ENCODE measurements at places on chromosomes 1 and 21.

GRCh38 chr1:21911205-21912001 is 25.7 kb downstream of the HSPG2 start:
- DNase-seq = no peak

DNA sequence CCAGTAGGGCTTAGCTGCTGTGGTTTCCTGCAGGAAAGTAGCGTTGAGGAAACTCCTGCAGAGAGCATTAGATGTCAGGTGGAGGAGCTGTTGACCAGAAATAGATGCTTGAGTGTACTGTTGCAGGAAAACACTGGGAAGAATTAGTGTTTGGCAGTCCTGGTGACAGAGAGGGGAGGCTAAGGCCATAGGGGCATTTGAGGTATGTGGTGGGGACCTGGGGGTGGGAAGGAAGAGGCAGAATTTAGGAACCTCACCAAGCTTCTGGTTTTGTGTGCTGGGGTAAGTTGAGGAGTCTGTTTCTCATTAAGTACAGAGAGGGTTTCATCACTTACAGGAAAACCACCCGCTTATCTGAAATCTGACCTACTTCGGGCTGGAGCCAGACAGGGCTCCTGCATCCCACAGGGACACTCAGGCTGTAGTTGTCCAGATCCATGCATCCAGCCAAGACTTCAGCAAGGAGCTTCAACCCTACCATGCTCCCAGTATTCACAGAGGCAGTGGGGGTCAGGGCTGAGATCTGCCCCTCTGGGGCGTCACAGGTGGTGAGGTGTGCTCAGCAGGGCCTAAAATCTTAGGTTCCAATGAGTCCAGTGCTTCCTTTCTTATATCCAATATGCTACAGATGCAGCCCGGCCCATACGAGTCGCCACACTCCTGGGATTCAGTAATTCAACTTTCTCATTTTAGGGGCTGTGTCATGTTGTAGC is 15.1 kb downstream of the SH2D2A start:
- no peak for DNase-seq

DNA sequence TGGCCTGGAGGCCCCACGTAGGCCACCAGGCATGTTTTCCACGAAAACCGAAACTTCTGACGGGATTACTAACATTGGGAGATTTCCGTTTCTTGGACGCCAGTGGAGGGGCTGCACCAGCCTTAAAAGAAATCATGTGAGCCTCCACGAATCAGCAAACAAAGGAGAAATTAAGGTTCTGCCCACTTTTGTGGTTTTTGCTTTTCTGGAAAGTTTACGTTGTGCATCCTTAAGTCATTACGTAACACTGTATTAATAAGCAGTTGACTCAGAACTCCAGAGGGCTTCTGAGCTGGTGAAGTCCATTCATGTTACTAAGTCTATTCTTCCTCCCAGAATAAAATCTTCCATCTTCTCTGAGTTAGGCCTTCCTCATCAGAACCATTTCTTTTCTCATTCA is 168.5 kb downstream of the PSMG1 start:
- no peak for DNase-seq

DNA sequence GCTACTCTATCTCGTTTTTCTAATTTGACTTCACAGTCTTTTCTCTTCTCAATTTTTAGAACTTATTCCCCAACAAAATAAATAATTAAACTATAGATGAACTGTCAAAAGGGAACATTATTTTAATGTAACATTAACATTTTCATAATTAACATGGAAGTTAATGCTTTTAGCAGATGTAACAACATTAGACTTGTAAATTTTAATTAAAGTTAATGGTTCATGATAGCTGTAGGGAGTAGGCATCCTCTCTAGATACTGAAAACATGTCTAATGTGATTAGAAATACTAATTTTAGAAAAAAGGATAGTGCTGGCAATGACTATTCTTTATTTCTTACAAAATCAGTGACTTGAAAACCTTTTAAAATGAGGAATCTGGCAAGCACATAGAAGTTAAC is 32.1 kb upstream of the NEK7 start:
- no peak for DNase-seq

DNA sequence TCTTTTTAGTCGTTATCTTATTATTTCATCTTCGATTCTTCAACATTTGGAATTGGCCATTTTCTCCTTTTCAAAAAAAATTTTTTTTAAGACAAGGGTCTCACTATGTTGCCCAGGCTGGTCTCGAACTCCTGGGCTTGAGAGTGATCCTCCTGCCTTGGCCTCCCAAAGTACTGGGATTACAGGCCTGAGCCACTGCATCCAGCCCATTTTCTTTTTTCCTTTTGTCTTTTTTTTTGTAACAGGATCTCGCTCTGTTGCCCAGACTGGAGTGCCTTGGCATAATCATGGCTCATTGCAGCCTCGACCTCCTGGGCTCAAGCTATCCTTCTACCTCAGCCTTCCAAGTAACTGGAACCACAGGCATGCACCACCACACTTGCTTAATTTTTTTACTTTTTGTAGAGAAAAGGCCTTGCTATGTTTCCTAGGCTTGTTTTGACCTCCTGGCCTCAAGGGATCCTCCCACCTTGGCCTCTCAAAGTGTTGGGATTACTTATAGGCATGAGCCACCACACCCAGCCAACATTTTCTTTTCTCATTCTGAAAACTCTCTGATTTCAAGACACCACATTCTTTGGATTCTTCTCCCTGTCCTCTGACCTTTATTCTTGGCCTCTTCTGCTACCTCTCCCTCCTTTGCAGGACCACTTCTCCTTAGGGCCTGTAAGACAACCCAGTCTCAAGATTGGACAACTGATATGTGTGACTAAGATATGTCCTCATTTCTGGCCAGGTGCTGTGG is 6.0 kb upstream of the MAP1LC3C start:
- DNase-seq = no peak

GRCh38 chr1:228697207-228698016 is 37.9 kb upstream of the RHOU start:
- no peak for DNase-seq

DNA sequence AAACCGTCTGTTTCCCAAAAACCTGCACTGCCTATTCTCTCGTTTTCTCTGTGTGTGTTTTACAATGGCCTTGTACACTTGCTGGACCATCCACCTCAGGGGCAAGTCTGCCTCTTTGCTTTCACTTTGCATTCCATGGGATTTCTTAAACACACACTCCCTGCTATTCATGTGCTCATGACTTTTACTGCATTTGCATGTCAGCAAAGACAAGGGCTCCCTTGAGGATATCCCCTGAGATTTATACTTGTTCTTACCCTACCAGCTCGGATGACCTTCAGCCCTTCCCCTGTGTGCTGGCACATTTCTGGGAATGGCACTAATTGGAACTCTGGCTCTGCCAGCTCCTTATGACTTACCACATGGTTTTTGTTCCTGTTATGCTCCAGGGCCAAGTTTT is 386.9 kb downstream of the AMY1C start:
- DNase-seq = no peak

GRCh38 chr1:199182186-199182843 is 543.5 kb downstream of the PTPRC start:
- no peak for DNase-seq

DNA sequence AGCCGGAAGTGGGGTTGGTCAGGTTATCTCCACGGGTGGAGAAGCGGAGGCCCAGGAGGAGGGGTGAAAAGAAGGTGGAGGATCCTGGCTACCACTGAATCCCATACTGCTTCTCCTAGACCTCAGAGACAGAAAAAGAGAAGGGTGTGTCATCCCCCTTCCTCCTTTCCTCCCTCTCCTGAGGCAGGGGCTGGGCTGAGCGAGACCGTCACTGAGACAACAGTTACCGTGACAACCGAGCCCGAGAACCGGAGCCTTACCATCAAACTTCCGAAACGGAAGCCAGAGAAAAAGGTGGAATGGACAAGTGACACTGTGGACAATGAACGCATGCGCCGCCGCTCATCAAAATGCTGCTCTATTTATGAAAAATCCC is 42.1 kb upstream of the NBPF3 start:
- peak; percentile 63 for DNase-seq

GRCh38 chr1:96771847-96772246 is 50.3 kb downstream of the PTBP2 start:
- no peak for DNase-seq

GRCh38 chr1:108719656-108720435 is 7.1 kb downstream of the FNDC7 start:
- no peak for DNase-seq

DNA sequence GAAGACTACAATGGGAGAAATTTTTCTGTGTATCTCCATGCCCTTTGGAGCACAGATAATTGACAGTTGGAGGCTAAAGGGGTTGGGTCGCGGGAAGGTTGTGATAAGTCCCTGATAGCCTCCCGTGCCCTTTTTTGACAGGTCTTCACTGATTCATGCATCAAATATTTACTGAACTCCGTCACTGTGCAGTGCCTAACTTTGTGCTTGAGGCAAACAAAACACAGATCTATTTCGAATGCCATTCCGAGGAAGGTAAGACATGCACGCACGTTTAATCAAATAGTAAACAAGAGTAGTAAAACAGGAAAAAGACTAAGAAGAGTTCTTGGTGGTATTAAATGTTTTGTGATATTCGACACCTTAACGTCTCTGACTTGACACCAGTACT is 494 bp upstream of the PIP5K1A start:
- DNase-seq = no peak

DNA sequence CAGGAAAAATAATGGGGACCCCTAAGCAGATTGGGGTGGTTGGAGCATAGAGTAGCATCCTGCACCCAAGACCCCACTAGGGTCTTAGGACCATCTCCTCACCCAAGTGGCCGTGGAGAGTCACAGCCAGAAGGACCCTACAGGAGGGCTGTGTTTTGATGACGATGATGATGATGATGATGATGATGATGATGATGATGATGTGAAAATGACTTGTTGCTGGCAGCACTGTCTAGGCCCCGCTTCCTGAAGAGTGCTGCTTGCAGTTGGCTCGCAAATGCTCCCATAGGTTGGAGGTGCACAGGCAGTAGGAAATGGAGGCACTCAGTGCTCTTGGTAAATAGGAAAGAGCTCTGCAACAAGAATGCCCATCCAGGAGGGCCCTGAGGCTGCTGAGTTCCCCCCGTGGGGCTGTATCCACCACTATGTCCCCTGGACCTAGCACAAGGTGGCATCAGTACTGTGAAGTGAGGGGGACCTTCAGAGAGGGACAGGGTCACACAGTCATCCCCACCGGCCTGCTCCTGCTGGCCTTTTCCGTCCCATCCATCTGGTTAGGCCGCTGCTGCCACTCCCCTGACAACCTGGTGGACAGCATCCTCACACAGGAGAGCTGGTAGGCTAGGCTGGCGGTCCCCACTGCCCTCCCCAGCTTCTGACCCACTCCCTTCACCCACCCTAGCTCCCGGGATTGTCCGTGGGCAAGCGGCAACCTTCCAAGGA is 139.6 kb downstream of the FOXD2 start:
- DNase-seq = no peak

GRCh38 chr1:116254776-116255175 is 118.3 kb upstream of the ATP1A1 start:
- no peak for DNase-seq

- no peak for DNase-seq
Observed at GRCh38 chr21:36034211-36034913, 26.0 kb downstream of the SETD4 start.

DNA sequence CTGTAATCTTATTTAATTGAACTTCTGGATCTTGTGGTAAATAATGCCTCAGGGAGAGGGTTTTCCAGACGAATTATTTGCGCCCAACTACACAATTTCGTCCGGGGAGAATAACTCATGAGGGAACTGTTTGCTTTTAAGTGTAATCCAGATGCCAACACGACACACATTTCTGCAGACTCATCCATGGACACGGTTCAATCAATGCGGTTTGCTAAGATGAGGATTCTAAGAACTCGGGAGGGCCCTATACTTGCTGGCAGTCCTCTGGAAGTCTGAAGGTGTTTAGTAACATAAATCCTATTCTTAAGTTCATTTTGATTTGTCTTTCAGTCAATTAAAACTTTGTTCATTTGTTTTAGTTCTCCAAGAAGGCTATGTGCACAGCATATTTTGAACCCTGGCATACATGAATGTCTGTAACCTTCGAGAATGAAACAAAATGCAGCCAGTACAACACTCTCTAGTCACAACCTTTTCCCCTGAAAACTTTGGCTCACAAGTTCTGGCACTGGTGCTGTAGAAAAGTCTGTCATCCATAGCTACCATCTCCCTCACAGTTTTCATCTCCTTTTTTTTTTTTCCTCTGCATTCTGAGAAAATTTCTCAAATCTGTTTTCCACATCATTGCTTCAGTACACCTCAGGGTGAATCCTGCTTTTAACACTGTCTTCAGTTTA is 38.8 kb downstream of the DIPK1A start:
- no peak for DNase-seq

DNA sequence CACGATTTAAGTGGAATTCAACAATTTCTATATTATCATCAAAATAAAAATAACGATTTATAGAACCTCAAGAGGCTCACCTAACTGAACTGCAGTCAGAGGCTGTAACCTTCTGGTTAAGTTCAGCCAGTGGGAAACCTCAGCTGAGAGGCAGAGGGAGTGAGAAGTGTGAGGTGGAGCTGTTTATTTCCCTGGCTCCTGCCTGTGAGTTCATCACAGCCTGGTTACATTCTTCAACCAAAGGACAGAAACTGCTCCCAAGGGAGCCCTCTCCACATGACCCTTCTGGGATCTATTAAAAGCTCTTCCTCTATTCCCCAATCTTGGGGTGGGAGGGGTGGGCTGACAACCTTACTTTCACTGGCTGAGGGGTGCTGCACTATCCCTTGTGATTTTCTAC is 22.2 kb downstream of the DYNLT5 start:
- DNase-seq = no peak

- no peak for DNase-seq
Observed at GRCh38 chr1:193094112-193094511, 11.1 kb downstream of the GLRX2 start.

GRCh38 chr1:14746393-14746792 is 147.9 kb downstream of the KAZN start:
- no peak for DNase-seq

- DNase-seq = no peak
Observed at GRCh38 chr1:227223171-227223806, 95.0 kb downstream of the CDC42BPA start.

GRCh38 chr1:15627343-15627988 is 10.2 kb downstream of the DDI2 start:
- DNase-seq = no peak

GRCh38 chr1:93599479-93599878 is 82.2 kb downstream of the BCAR3 start:
- DNase-seq = no peak

GRCh38 chr1:59007820-59008598 is 224.2 kb upstream of the JUN start:
- DNase-seq = no peak

- no peak for DNase-seq
Observed at GRCh38 chr1:195954848-195955247, 653.4 kb downstream of the KCNT2 start.

- DNase-seq = no peak
Observed at GRCh38 chr21:45996311-45997204, 15.0 kb downstream of the COL6A1 start.

- no peak for DNase-seq
Observed at GRCh38 chr1:78304341-78304740, 186.4 kb upstream of the PTGFR start.

DNA sequence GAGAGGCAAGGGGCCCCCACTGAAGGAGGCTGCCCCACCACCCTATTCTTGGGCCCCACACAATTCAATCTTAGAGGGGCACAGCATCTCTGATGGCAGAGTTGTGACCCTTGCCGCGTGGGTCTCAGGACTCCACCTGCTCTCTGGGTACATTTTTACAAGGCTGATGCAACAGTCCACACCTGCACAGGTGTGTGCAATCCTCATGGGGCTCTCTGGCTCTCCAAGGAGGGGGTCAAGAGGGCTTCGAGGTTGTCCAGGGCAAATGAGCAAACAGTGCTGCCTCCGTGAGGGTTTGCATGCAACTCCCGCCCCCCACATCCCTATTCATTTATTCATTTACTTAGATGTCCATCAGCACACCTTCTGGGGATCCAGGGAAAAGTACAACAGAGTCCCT is 81.6 kb upstream of the IFFO2 start:
- no peak for DNase-seq
